ENCODE measurements at places on chromosomes 2 and 18.

DNA sequence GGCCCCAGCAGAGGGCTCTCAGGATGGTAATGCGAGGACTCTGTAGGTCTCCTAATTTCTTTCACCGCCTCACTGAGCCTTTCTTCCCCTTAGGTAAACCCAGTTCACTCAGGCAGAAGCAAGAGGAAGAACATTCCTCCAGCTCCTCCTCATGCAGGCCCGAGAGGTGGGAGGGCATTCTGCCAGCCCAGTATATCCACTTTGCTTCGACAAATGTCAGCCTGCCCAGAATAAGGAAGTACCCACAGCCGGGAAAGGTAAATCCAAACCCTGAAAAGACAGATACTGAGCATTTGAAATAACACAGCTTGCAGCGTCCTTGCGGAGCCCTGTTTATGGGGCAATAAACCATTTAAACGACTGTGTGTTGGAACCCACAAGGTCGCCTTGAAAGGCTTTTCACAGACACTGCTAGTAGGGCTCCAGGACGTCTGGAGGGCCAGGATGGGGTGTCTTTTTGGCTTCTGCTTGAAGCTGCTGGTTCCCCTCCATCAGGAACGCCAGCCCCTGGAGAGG is 63.0 kb upstream of the STPG4 start:
- H3K36me3 ChIP-seq, result no peaks in the 10 kb centered on the region
- H3K4me3 ChIP-seq, result no peak overlapping the region
- no peak for DNase-seq
- no peaks in the 10 kb centered on the region for H3K4me1 ChIP-seq
- H3K27me3 ChIP-seq, result peaks cover 4% of the 10 kb centered on the region

- no peaks in the 10 kb centered on the region for H3K36me3 ChIP-seq
- H3K27ac ChIP-seq, result no peak overlapping the region
- H3K27me3 ChIP-seq, result no peaks in the 10 kb centered on the region
- H3K4me1 ChIP-seq, result peaks cover 6% of the 10 kb centered on the region
- DNase-seq, result no peak
Observed at GRCh38 chr2:3368261-3368722, 9.3 kb downstream of the EIPR1 start.

- no peak for DNase-seq
- H3K4me3 ChIP-seq, result no peak overlapping the region
- H3K4me1 ChIP-seq, result no peaks in the 10 kb centered on the region
- H3K36me3 ChIP-seq, result peaks cover 2% of the 10 kb centered on the region
Observed at GRCh38 chr2:112718863-112719370, 1.9 kb upstream of the NT5DC4 start.

GRCh38 chr2:85133751-85134254 is 611 bp downstream of the TCF7L1 start:
- H3K27ac ChIP-seq, result no peak overlapping the region
- no peak overlapping the region for H3K4me3 ChIP-seq
- peaks cover 64% of the 10 kb centered on the region for H3K27me3 ChIP-seq
- DNase-seq, result peak; percentile 3
- H3K4me1 ChIP-seq, result peaks cover 8% of the 10 kb centered on the region

DNA sequence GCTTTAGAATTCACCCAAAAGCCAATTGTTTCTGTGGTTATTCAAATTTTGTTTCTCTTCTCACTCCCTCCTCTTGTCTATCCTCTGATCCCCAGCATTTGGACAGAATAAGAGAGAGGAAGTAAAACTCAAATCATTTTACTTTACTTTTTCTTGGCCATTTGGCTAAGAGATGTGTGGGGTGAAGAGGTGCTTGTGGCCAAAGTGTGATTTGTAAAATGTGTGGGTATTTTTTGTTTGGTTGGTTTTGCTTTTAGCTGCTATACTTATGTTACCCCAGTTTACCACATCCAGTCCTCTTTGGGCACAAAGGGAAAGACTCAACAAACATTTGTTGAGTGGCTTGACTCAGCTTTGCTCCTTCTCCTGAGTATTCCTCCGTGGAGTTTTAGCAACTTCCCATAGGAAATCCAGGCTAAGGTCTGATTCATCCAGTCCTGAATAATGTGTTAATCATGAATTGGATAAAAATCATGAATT is 109.1 kb upstream of the CYP1B1 start:
- H3K36me3 ChIP-seq, result peaks cover 5% of the 10 kb centered on the region
- H3K27ac ChIP-seq, result no peak overlapping the region
- DNase-seq, result no peak
- H3K4me1 ChIP-seq, result peaks cover 18% of the 10 kb centered on the region
- H3K27me3 ChIP-seq, result peaks cover 18% of the 10 kb centered on the region
- H3K4me3 ChIP-seq, result no peak overlapping the region

DNA sequence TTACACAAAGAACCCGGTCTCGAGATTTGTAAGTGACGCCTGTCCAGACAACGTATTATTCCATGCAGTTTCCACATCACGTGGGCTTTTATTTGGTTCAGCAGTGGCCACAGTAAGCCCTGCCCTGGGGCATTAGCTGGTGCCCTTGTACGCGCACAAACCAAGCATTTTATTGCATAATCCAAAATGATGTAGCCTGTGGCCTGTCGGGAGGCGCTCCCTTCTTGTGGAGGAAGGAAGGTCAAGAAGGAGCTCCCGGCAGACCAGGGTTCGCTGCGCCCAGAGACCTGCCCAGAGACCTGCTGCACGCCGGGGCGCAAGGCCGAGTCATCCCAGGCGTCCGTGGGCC is 179.6 kb upstream of the ALKAL2 start:
- H3K4me3 ChIP-seq, result no peak overlapping the region
- no peaks in the 10 kb centered on the region for H3K36me3 ChIP-seq
- peaks cover 45% of the 10 kb centered on the region for H3K27me3 ChIP-seq
- DNase-seq, result no peak

- no peaks in the 10 kb centered on the region for H3K4me1 ChIP-seq
- no peak overlapping the region for H3K27ac ChIP-seq
- no peak for DNase-seq
Observed at GRCh38 chr2:33058716-33059470, 112.1 kb downstream of the LTBP1 start.

DNA sequence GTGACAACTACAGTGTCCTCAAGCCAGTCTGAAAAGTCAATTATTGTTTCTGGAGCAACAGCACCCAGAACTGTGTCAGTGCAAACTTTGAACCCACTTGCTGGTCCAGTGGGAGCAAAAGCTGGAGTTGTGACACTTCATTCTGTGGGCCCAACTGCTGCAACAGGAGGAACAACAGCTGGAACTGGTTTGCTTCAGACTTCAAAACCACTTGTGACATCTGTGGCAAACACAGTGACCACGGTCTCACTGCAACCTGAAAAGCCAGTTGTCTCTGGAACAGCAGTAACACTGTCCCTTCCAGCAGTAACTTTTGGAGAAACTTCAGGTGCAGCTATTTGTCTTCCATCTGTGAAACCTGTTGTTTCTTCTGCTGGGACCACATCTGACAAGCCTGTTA is 59.8 kb downstream of the TAF4B start:
- H3K27me3 ChIP-seq, result no peaks in the 10 kb centered on the region
- no peak overlapping the region for H3K4me3 ChIP-seq
- H3K36me3 ChIP-seq, result peaks cover 16% of the 10 kb centered on the region
- H3K4me1 ChIP-seq, result no peaks in the 10 kb centered on the region

DNA sequence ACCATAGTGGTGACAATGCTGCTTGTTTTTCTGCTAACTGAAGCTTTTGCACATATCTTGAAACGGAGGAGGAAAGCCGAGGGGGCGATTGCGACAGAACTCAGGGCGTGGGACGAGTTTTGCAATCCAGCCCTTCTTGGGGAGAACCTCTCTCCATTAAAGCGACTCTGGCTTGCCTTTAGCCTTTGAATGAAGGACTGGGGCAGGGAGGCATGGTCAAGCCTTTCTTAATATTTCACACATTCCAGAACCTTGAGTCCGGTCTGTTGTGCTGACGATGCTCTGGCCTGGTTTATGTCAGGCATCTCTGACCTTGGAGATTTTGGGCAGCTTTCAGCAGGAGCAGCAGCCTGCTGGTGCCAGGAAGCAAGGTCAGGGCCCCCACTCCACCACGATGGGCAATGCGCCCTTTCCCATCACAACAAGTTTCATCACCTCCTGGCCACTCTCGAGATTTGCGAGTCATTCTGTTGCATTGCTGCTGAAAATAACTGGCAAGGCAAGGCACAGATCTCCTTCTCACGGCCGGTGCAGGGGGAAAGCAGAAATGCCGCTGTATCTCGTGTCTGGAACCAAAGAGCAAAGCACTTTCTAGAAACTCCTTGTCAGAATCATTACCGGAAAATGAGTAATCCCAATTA is 10.8 kb downstream of the EMILIN2 start:
- no peak overlapping the region for H3K4me3 ChIP-seq
- DNase-seq, result no peak
- H3K27me3 ChIP-seq, result peaks cover 5% of the 10 kb centered on the region
- H3K36me3 ChIP-seq, result no peaks in the 10 kb centered on the region
- H3K27ac ChIP-seq, result no peak overlapping the region

DNA sequence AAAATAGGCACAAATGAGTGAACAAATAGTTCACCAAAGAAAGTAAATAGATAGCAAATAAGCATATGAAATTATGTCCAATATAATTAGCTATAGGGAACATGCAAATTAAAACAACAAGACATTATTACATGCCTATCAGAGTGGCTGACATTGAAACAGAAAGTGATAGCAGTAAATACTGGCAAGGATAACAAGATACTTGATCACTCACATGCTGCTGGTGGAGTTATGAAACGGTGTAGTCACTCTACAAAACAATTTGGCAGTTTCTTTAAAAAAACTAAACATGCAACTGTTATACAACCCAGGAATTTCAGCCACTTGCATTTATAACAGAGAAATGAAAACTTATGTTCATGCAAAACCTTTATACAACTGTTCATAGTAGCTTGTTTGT is 439.2 kb upstream of the ACVR2A start:
- no peak for DNase-seq
- peaks cover 4% of the 10 kb centered on the region for H3K36me3 ChIP-seq
- no peak overlapping the region for H3K27ac ChIP-seq
- no peaks in the 10 kb centered on the region for H3K4me1 ChIP-seq

- peaks cover 18% of the 10 kb centered on the region for H3K27me3 ChIP-seq
- DNase-seq, result no peak
- H3K27ac ChIP-seq, result no peak overlapping the region
- H3K4me3 ChIP-seq, result no peak overlapping the region
Observed at GRCh38 chr18:8364385-8364784, 244.9 kb upstream of the RAB12 start.

- H3K27me3 ChIP-seq, result peaks cover 9% of the 10 kb centered on the region
- H3K4me1 ChIP-seq, result peaks cover 28% of the 10 kb centered on the region
- H3K36me3 ChIP-seq, result no peaks in the 10 kb centered on the region
- H3K4me3 ChIP-seq, result no peak overlapping the region
Observed at GRCh38 chr2:64937687-64938491, 51.3 kb upstream of the SLC1A4 start.

GRCh38 chr2:25521665-25522387 is 151.6 kb downstream of the DTNB start:
- peak overlapping the region; percentile 5 for H3K4me3 ChIP-seq
- peaks cover 21% of the 10 kb centered on the region for H3K4me1 ChIP-seq
- no peaks in the 10 kb centered on the region for H3K27me3 ChIP-seq
- DNase-seq, result peak; percentile 56

DNA sequence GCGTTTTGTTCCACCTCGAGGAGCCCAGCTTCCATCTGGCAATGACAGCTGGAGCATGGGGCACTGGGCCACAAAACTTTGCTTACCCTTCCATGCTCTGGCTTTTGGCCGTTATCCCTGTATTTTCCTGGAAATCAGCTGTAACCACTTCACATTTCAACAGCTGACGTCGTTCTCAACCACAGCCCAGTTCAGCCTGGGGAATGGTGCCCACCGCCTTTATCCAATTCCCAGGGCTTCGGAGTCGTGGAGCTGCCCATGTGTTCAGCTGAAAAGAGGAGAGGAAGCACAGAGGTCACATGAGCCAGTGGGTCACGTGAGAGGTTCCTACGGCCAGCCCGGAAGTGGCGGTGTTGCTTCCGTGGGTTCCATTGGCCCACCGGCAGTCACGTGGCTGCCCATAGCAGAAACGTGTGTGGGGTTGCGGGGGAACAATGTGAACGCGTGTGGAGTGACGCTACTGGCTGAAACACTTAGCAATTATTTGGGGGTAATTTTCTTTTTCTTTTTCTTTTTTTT is 16.7 kb upstream of the EDAR start:
- no peaks in the 10 kb centered on the region for H3K36me3 ChIP-seq
- H3K27ac ChIP-seq, result no peak overlapping the region
- H3K4me3 ChIP-seq, result no peak overlapping the region
- no peaks in the 10 kb centered on the region for H3K4me1 ChIP-seq

- H3K4me1 ChIP-seq, result no peaks in the 10 kb centered on the region
- no peak overlapping the region for H3K27ac ChIP-seq
- no peaks in the 10 kb centered on the region for H3K36me3 ChIP-seq
- no peak for DNase-seq
- H3K4me3 ChIP-seq, result no peak overlapping the region
Observed at GRCh38 chr18:75454022-75454795, 26.7 kb upstream of the SMIM21 start.

DNA sequence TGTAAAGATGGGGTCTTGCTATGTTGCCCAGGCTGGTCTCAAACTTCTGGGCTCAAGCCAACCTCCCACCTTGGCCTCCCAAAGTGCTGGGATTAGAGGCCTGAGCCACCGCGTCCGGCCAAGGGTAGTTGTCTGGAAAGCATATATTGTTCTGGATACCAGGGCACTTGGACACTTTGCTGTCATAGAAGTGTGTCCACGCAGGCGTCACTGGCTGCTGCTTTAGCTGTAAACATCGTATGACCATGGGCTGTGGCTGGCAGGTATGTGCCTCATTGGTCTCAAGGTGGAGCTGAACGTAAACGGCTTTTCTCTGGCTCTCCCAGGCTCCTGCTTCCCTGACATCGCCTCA is 3.2 kb upstream of the GPR35 start:
- no peaks in the 10 kb centered on the region for H3K27me3 ChIP-seq
- peaks cover 27% of the 10 kb centered on the region for H3K36me3 ChIP-seq
- H3K4me3 ChIP-seq, result peak overlapping the region; percentile 10
- H3K4me1 ChIP-seq, result peaks cover 61% of the 10 kb centered on the region

GRCh38 chr2:45072064-45072861 is 63.0 kb upstream of the SIX2 start:
- no peaks in the 10 kb centered on the region for H3K36me3 ChIP-seq
- H3K27ac ChIP-seq, result no peak overlapping the region
- H3K4me3 ChIP-seq, result no peak overlapping the region
- DNase-seq, result no peak
- no peaks in the 10 kb centered on the region for H3K4me1 ChIP-seq
- peaks cover 4% of the 10 kb centered on the region for H3K27me3 ChIP-seq

- no peak overlapping the region for H3K4me3 ChIP-seq
- H3K4me1 ChIP-seq, result no peaks in the 10 kb centered on the region
- H3K27me3 ChIP-seq, result no peaks in the 10 kb centered on the region
- DNase-seq, result peak; percentile 27
- no peaks in the 10 kb centered on the region for H3K36me3 ChIP-seq
Observed at GRCh38 chr2:238970553-238971081, 122.7 kb downstream of the TWIST2 start.

DNA sequence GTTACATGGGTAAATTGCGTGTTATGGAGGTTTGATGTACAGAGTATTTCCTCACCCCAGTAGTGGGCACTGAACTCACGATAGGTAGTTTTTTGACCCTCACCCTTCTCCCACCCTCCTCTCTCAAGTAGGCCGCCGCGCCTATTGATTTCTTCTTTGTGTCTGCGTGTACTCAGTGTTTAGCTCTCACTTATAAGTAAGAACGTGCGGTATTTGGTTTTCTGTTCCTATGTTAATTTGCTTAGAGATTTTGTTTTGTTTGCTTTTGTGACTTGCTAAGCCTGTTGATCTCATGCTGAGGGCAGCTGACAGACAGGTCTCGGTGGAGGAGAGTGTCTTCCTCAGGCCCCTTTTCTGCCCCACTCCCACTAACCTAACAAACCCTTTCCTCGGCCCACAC is 36.2 kb downstream of the ACOXL start:
- peaks cover 42% of the 10 kb centered on the region for H3K27me3 ChIP-seq
- no peak overlapping the region for H3K27ac ChIP-seq
- H3K4me3 ChIP-seq, result no peak overlapping the region
- no peaks in the 10 kb centered on the region for H3K36me3 ChIP-seq

- no peak for DNase-seq
- H3K4me3 ChIP-seq, result no peak overlapping the region
- H3K27ac ChIP-seq, result no peak overlapping the region
- no peaks in the 10 kb centered on the region for H3K27me3 ChIP-seq
- peaks cover 19% of the 10 kb centered on the region for H3K36me3 ChIP-seq
Observed at GRCh38 chr2:70181363-70181956, 9.4 kb downstream of the C2orf42 start.

Measured in activated T-helper 1 cell treated with anti-CD3 and anti-CD28 coated beads, Interleukin-12 subunit alpha, Interleukin-12 subunit beta, Interleukin-2, Interleukin-4 antibody, amounts not matched to agents 30 ng/mL and 10 ng/mL and 1 ng/mL, durations not matched to agents 14 hours and 24 hours and 36 hours (primary cell).